Uterine smooth muscle cell (primary cell): ENCODE measurements at places on chromosomes 2 and 18. TPM values are rescaled to one million over a fixed set of nuclear protein-coding genes. Genes with fewer than 3 reads are reported as not detected.

The COA5 gene
- 20.9 and 30.9 TPM in 2 replicates for total RNA-seq

The C2orf72 gene
- 0.12 and 0.22 TPM in 2 replicates for total RNA-seq

The OSBPL6 gene
- total RNA-seq: 3.6 and 5.9 TPM in 2 replicates

The ATP6V1B1 gene
- 0.55 and 0.62 TPM in 2 replicates for total RNA-seq

The TMEM185B gene
- 32.1 and 36.6 TPM in 2 replicates for total RNA-seq

The ABCA12 gene
- total RNA-seq: under 0.01 TPM in 1 of 2 replicates, not detected in the other

The FNDC4 gene
- total RNA-seq: 15.6 and 16.6 TPM in 2 replicates

The TTN gene
- 1.7 and 3.9 TPM in 2 replicates for total RNA-seq

The DNER gene
- 0.55 and 2.6 TPM in 2 replicates for total RNA-seq

The SALL3 gene
- not detected in 2 replicates for total RNA-seq

The FLACC1 gene
- 1.4 and 2.0 TPM in 2 replicates for total RNA-seq

The RTP5 gene
- total RNA-seq: not detected in 2 replicates

The IL1R2 gene
- total RNA-seq: not detected in 2 replicates
